ENCODE measurements at places on chromosomes 3 and 15. TPM values are rescaled to one million over a fixed set of nuclear protein-coding genes. Genes with fewer than 3 reads are reported as not detected.

DHX36 gene
- total RNA-seq, result 23.6 TPM

SGO1 gene
- 4.0 TPM for total RNA-seq

TTC23 gene
- 29.8 TPM for total RNA-seq

BBS4 gene
- 6.9 TPM for total RNA-seq

ASB14 gene
- not detected for total RNA-seq

POMGNT2 gene
- total RNA-seq, result 6.2 TPM

CHRFAM7A gene
- total RNA-seq, result 1.6 TPM

FBXL22 gene
- total RNA-seq, result 0.16 TPM

NUP210 gene
- total RNA-seq, result 7.9 TPM

HIGD2B gene
- total RNA-seq, result not detected

C3orf49 gene
- total RNA-seq, result not detected

ANKRD34C gene
- not detected for total RNA-seq

SYNPR gene
- not detected for total RNA-seq

KLHL40 gene
- not detected for total RNA-seq

NRG4 gene
- total RNA-seq, result not detected

AP3B2 gene
- total RNA-seq, result not detected

CPNE9 gene
- total RNA-seq, result not detected

EFCAB12 gene
- not detected for total RNA-seq

TLR9 gene
- 0.06 TPM for total RNA-seq

RASGRF1 gene
- not detected for total RNA-seq

RLBP1 gene
- total RNA-seq, result not detected

GOLGA6L10 gene
- 1.3 TPM for total RNA-seq

TJP1 gene
- total RNA-seq, result 149 TPM

ZDHHC23 gene
- total RNA-seq, result 2.6 TPM

HACD3 gene
- 42.9 TPM for total RNA-seq

CIB2 gene
- 2.4 TPM for total RNA-seq

ATP10A gene
- 0.49 TPM for total RNA-seq

TNFAIP8L3 gene
- total RNA-seq, result 9.7 TPM

KCNMB2 gene
- total RNA-seq, result not detected

POPDC2 gene
- total RNA-seq, result 0.16 TPM
